ENCODE measurements at places on chromosomes 4 and X. TPM values are rescaled to one million over a fixed set of nuclear protein-coding genes. Genes with fewer than 3 reads are reported as not detected.

UGT2A3 gene
- 0.72 TPM for total RNA-seq

IL2RG gene
- 0.96 TPM for total RNA-seq

MTNR1A gene
- total RNA-seq, result not detected

CT47A7 gene
- total RNA-seq, result not detected

NOP14 gene
- 10.1 TPM for total RNA-seq

- no peak for DNase-seq
These were observed 2.1 kb upstream of the ARSJ start for GRCh38 chr4:113981591-113981990.

DNA sequence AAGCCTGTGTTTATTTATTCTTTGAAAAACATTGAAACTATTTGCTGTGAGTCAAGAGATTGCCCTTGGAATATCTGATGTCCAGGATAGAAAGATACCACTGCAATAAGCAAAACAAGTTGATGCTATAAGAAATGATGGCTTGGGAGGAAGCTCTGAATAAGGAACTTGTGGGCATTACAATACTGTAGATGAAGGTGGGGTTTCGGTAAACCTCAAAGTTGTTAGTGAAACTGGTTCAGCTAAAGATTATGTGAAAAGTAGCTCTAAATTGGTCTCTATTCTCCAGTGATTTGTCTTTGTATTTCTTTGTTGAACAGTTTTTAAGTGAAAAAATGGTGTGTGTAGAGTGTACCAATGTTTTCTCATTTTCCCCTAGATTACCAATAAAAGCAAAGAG lies 128.7 kb downstream of the AKAP4 start:
- DNase-seq, result no peak

GRCh38 chr4:138696771-138697170 lies 318.8 kb upstream of the NOCT start:
- no peak for DNase-seq

- DNase-seq, result no peak
These were observed 5.0 kb downstream of the TFDP3 start for GRCh38 chrX:133213117-133213516.

- DNase-seq, result no peak
These were observed 48.7 kb upstream of the KLHL4 start for GRCh38 chrX:87468941-87469340.

DNA sequence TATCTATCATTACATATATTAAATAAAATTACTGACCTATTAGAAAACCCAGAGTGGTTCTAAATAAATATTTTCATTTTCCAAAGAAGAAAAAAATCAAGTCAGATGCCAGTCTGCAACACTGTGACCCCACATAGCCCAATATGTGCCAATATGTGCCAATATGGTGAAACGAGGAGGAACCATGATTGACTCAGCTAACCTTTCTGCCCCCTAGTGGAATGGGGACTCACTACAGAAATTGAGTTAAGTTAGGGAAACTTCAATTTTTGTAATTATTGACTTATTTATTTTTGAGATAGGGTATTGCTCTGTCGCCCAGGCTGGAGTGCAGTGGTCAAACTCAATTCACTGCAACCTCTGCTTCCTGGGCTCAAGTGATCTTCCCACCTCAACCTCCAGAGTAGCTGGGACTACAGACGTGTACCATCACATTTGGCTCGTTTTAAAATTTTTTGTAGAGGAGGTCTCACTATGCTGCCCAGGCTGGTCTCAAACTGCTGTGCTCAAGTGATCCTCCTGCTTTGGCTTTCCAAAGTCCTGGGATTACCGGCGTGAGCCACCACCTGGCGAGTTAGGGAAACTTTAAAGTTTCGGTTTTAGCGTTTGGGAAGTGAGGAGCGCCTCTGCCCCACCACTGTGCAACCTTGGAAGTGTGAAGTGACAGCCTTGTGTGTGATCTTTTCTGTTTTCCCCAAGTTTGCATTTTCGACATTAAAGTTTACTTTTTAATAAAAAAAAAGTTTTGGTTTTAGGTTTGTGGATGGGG lies 116.8 kb upstream of the SHISA3 start:
- DNase-seq, result no peak

GRCh38 chrX:13130816-13131215 lies 86.4 kb upstream of the FAM9C start:
- DNase-seq, result no peak

Measured in umbilical cord (tissue), 2 donors.